ENCODE measurements at places on chromosomes 7 and 10.

- DNase-seq: no peak
Observed at GRCh38 chr10:119449760-119450461, 92.6 kb downstream of the RGS10 start.

DNA sequence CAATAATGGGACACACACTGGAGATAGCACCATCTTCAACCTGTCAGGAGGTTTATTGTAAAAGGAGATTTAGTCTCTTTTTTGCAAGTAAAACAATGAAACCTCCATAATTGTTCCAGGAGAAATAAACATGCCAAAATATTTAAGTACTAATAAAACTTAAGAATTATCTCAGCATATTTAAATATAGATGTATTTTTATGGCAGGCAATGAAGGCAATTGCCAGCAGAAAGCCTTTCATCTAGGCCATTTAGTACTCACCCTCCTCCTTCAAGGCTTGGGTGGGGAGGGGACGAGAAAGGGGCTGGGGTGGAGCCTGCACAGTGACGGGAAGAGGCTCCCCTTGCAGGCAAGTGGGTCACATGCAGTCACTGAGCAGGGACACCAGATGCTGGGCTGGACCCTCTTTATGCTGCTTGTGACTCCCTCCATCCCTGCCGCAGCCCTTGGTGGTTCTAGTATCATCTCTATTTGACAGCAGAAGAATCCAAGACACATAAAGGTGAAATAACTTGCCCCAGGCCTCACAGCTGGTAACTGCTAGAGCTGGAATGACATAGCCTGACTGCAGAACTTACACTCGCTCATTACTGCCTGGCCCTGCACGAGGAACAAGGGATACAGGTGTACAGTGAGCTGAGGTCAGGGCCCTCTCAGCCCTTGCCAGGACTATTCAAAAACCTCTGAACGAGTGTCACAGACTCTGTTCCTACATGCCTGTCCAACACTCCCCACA, 449.5 kb upstream of the ZMIZ1 start:
- no peak for DNase-seq

- DNase-seq: no peak
Observed at GRCh38 chr7:70580161-70580560, 551.8 kb upstream of the GALNT17 start.

- DNase-seq: no peak
Observed at GRCh38 chr7:18706670-18707069, 211.1 kb downstream of the HDAC9 start.

Measured in stimulated activated CD8-positive, alpha-beta memory T cell treated with anti-CD3 and anti-CD28 coated beads, Interleukin-4, amount 100 ng/mL, for 1 hour (primary cell).